ENCODE measurements at places on chromosomes 7 and 10.
A peak's percentile ranks its signal among the peaks of the same experiment; 100 is the strongest.

GRCh38 chr7:26374647-26375373 is 83.1 kb downstream of the SNX10 start:
- DNase-seq: no peak

DNA sequence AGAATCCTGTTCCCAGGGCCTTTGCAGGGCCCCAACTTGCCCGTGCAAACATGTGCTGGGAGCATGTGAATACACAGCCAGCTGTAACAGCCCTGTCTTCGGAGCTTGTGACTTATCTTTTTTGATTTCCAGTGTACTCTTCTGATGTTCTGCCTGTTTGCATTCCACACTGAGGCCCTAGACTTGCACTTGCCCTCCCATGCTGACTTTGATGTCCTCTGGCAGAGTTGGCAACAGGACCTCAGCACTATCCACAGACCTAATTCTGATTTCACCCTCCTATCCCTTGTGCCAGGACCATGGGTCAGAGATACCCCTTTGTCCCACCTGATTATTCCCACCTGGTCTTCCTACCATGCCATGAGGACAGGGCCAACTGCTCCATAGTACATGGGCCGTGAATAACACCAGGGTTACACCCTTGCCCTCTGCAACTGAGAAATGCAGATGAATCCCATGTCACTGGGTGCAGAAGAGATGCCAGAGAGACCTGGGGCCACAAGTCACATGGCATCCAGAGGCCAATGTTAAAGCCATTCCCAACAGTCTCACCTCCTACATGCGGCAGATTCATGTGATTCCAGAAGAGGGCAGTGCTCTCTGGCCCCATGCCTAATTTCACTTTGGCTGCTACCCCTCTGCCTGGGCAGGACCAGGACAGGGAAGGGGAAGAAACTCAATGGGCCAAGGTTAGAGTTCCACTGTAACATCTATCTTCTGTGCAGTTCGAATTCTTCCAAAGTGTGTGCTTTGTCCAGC is 43.0 kb downstream of the SCRN1 start:
- peak; percentile 31 for DNase-seq

DNA sequence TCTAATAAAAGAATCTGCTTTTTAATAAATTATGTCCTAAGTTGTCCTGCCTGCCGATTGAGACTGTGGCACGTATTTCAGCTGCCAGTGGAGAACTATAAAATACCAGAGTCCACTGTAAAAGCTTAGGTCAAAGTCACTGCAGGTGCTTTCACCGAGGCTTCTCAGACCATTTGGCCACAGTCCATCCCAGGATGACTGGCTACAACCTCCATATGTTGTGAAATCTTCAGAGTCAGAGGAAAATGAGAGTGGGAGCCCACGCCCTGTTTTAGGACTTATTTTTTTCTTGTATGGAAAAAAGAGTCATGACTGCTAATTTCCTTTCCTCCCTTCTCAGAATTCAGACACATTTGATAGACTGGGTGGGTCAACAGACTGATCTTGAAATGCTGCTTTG is 182.9 kb downstream of the ANK3 start:
- DNase-seq: no peak

GRCh38 chr7:142108728-142109505 is 2.6 kb upstream of the MGAM2 start:
- DNase-seq: peak; percentile 35

GRCh38 chr7:97307521-97308108 is 190.1 kb downstream of the SDHAF3 start:
- no peak for DNase-seq
